Lung (tissue), 17 donors: ENCODE measurements at places on chromosomes 1 and 21. TPM values are rescaled to one million over a fixed set of nuclear protein-coding genes. Genes with fewer than 3 reads are reported as not detected.

GRCh38 chr1:205441716-205442050, 14.2 kb downstream of the BLACAT1 start:
- no peak for DNase-seq

DNA sequence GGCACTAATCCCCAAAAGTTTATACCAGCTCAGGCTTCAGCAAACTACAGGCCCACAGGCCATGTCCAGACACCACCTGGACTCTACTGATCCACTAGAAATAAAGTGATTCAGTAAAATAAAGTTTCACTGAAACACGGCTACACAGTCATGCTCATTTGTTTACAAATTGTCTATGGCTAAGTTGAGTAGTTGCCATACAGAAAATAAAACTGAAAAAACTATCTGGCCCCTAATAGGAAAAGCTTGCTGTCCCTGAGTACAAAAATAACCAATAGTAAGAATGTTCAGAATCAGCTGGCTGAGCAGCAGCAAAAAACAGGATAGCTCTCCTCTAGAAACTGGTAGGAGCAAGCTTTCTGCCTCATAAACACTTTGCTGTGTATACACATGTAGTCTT, 221.5 kb downstream of the RERE start:
- DNase-seq, result no peak

The AMY2A gene
- not detected for polyA plus RNA-seq

The INTS7 gene
- polyA plus RNA-seq, result 8.0 TPM

GRCh38 chr1:164228928-164229327, 330.1 kb upstream of the PBX1 start:
- no peak for DNase-seq

GRCh38 chr1:100575406-100575805, 37.5 kb downstream of the GPR88 start:
- DNase-seq, result no peak

The OR2T27 gene
- not detected for polyA plus RNA-seq

DNA sequence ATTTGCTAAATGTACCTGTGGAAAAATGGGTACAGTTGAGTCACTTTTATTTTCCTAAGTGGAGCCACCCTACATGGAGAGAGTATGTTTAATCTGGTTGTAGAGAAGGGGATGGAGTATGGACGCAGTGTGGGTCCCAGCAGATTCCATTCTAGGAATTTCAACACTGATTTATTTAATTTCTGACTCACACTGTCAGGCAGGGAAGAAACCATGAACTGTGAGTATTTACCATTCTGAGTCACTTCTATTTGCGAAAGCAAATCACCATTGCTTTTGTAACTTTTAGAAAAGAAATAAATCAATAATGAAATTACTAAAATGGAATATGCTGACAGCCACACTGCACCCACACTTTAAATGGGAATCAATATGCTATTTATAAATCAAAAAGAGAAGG, 339.0 kb downstream of the DSCAM start:
- no peak for DNase-seq

The LIPI gene
- polyA plus RNA-seq, result not detected

- no peak for DNase-seq
These were observed 2.6 kb downstream of the PRDM2 start for GRCh38 chr1:13702425-13703127.

DNA sequence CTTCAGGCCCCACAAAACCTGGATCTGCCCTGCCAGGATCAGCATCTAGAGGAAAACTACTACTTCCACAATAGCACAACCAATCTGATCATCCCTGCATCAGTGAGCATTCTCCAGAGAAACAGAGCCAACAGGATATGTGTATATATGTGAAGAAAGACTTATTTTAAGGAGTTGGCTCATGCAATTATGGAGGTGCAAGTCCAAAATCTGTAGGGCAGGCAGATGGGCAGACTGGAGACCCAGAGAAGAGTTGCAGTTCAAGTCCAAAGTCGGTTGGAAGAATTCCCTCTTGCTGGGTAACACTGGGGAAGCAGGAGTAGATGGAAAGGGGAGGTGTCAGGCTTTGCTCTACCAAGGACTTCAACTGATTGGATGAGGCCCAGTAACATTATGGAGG, 4.9 kb upstream of the HENMT1 start:
- DNase-seq, result no peak

- DNase-seq, result no peak
These were observed 72.4 kb downstream of the ELAVL4 start for GRCh38 chr1:50181027-50181663.

GRCh38 chr1:145997016-145997717, 788 bp upstream of the TXNIP start:
- peak; percentile 78 for DNase-seq

DNA sequence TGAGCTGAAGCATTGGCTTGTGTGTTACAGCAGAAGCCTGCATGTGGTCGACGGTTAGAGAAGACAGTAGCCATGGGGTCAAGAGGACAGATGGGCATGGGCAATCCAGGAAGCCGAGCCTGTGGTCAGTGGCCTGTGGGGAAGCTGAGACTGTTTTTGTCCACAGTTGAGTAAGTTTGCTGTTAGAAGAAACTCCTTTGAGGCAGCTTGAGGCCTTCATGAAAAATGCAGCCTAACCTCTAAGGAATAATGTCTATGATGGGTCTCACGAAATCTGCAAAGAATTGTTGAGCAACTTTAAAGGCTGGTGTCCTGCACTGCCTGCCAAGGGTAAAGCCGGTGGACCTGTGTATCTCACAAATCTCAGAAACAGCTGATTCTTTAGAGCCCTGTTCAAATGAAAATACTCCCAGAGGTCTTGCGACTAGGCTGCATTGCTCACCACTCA, 322.4 kb downstream of the SETD4 start:
- no peak for DNase-seq

GRCh38 chr1:40980068-40980452, 564 bp downstream of the CTPS1 start:
- DNase-seq, result no peak
